ENCODE measurements at places on chromosomes 11 and 22.

DNA sequence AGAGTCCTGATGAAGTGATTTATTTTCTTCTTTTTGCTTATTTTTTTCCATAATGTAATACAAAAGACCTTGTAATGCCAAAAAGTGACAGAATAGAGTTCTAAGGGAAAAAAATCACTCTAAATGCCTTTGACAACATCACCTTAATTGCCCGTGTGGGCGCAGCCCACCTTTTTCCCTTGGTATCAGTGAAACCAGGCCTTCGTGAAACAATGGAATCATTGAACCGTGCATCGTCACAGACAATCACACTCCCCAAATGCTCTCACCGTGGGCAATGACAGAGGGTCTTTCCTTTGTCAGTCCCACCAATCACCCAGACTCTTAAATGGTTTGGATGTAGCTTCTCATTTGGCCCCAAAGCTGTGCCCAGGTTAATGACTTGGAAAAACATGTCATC lies 9.6 kb upstream of the SLC6A5 start:
- no peak for DNase-seq

DNA sequence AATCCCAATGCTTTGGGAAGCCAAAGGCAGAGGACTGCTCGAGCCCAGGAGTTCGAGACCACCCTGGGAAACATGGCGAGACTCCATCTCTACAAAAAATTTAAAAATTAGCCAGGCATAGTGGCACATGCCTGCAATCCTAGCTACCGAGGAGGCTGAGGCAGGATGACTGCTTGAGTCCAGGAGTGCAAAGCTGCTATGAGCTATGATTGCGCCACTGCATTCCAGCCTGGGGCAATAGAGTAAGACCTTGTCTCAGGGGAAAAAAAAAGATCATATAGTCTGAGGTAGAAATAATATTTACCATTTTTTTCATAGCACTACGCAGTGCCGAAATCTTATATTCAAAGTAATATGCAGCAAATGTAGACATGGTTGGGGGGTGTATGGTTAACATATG lies 47.8 kb downstream of the MRTFA start:
- no peak for DNase-seq

GRCh38 chr11:117410861-117411710 lies 83.4 kb downstream of the CEP164 start:
- DNase-seq: no peak

DNA sequence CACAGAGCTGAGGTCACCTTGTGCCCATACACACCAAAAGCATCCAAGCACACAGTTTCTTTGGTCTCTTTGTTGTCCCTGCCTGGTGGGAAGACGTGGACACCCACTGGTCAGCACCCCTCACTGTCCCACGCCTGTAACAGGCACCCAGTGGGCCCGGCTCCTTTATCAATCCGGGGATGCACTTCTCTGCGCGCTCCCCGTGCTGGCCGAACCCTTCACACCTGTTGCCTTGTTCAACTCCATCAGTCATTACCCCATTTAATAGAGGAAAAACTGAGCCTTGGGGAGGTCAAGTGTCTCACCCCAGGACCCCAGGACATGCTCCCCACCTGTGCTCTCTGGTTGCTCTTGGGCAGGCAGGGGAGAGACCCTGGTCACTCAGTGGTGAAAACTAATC lies 49.7 kb upstream of the FGF3 start:
- no peak for DNase-seq

- DNase-seq: no peak
Observed at GRCh38 chr11:47843361-47844055, 4.6 kb downstream of the NUP160 start.

DNA sequence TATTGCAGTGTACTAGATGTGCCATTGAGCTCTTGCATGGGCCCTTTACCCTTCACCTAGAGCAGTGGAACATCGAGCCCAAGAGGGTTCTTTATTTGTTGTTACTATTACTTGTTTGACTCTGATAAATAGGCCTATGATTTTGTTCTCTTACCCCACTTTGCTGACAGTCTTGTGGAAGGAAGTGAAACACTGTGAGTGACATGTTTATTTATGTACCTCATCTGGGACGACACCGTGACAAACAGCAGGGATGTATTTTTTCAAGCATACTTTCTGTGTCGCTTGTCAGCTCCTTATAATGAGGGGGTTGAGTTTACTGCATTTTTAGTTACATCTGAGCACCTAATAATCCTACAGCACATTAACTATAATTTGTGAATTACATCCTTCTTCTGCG lies 1010.3 kb upstream of the TENM4 start:
- no peak for DNase-seq

DNA sequence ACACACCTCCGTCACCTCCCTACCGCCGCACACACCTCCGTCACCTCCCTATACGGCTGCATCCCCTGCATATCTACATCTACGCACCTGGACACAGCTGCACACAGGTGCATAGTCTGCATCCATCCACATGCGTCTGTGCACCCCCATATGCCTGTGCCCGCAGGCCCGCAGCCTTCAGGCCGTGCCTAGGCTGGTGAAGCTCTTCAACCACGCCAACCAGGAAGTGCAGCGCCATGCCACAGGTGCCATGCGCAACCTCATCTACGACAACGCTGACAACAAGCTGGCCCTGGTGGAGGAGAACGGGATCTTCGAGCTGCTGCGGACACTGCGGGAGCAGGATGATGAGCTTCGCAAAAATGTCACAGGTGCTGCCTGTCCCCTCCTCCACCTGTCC lies 4.8 kb downstream of the PKP3 start:
- DNase-seq: no peak

GRCh38 chr11:77039491-77040400 lies 5.5 kb downstream of the B3GNT6 start:
- no peak for DNase-seq

DNA sequence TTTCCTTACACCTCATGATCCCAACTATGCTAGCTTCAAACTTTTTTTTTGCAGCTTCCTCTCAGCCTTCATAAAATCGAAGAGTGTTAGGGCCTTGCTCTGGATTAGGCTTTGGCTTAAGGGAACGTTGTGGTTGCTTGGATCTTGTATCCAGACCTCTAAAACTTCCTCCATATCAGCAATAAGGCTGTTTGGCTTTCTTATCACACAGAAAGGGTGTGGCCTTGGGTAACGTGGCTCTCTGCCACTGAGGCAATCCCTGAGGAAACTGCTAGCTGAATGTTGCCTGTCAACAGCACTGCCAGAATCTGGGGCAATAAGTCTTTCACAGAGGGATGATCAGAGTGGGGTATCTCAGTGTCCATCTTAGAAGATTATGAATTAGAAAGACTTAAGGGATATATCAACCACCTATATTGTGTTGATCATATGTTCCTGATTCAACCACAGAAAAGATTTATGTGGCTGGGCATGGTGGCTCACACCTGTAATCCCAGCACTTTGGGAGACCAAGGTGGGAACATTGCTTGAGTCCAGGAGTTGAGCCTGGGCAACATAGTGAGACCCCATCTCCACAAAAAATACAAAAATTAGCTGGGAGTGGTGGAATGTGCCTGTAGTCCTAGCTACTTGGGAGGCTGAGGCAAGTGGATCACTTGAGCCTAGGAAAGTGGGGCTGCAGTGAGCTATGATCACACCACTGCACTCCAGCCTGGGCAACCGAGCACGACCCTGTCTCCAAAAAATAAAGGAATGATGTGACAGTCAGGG lies 12.5 kb upstream of the CUL5 start:
- DNase-seq: no peak

GRCh38 chr22:46185283-46185682 lies 35.0 kb downstream of the PPARA start:
- no peak for DNase-seq

DNA sequence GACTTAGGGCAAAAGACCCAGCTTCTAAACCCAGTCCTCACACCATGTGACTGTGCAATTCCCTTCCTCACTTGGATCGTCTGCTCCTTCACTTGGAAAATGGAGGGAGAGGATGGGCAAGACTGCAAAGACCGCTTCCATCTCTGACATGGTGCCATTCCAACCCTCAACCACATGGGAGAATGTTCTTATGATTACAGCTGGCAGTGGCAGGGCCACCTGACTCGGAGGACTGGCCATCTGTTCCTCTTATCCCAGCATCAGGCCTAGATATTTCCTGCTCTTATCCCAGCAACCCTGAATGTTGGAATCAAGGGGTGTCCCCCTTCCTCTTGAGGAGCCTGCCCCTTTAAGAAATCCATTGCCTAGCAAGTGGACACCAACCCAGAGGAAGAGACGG lies 15.4 kb downstream of the DSCAML1 start:
- no peak for DNase-seq

GRCh38 chr11:66915046-66915832 lies 42.9 kb downstream of the PC start:
- DNase-seq: peak; percentile 16

GRCh38 chr22:22342697-22343580 lies 98.4 kb downstream of the VPREB1 start:
- no peak for DNase-seq

DNA sequence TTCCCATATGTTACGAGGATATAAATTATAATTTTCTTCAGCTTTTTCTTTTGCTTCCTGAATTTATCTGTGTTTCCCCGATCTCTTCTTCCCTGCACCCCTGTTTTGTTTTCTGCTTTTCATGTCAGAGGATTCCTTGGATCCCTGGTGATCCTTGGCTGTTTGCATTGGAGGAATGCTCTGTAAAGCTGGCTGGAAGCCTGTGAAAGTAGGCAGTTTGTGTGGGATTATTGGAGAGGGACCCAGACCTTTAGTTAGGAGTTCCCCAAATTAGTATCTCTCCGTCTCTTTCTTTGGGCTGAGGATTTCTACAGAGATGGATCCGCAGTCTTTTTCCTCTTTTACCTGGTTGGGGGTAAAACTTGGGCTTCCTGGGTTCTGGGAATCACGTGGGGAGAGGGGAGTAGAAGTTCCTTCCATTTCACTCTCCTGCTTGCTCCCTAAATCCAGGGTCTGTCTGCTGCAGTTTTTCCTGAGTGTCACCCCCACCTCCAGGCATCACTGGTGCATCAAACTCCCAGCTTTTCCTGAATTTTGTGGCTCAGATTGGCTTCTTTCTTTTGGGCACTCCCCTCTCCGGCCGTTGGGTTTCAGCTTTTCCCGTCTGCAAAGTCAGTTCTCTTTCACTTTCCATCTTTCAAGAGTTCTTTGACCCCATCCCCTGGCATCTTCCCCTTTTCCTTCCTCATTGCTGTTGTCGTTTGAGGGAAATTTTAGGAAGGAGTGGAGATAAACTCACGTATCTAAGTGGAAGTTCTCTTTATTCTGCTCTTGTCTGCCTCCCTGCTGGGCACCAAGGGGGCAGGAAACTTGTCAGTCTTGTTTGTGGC lies 79.1 kb upstream of the ALX4 start:
- no peak for DNase-seq

GRCh38 chr22:46114518-46115387 lies 35.6 kb upstream of the PPARA start:
- no peak for DNase-seq

DNA sequence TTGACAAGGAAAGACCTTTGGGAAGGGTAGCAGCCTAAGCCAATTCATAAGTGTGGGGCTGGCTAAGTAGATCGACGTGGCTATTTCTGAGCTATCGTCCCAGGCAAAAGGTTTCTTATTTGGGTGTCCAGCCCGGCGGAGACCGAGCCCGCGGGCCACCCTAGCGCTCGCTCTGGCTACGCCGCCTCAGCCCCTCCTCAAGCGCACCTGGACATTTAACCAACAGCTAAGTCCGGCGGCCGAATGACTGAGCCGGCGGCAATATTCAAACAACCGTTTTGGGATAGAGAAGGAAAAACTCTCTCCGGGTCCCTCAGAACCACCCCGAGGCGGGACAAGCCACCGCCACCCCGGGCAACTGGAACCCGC lies 457 bp downstream of the RNF141 start:
- peak; percentile 47 for DNase-seq

- no peak for DNase-seq
Observed at GRCh38 chr11:30987819-30988218, 381.7 kb downstream of the DCDC1 start.

GRCh38 chr11:6616596-6617250 lies 2.5 kb downstream of the TPP1 start:
- DNase-seq: no peak

DNA sequence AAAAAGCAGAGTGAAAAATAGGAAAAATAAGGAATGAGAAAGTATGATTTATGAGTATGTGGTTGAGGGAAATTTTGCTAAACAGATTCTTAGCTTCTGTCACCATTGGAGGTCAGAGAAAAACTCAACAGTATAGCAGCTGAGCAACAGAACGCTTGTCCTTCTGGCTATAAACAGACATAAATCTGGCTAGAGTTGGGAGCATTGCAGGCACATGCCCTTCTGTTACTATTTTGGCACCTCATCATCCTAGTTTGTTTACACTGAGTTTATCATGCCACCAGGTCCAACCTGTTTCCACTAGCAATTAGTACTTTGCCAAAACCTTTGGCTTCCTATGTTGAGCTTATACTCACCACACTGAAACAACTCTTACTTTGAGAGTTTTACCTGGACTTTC lies 6.9 kb downstream of the UBE4A start:
- DNase-seq: no peak

- no peak for DNase-seq
Observed at GRCh38 chr22:40212121-40212520, 34.4 kb downstream of the TNRC6B start.

GRCh38 chr11:18564149-18564548 lies 24.4 kb downstream of the UEVLD start:
- DNase-seq: no peak

DNA sequence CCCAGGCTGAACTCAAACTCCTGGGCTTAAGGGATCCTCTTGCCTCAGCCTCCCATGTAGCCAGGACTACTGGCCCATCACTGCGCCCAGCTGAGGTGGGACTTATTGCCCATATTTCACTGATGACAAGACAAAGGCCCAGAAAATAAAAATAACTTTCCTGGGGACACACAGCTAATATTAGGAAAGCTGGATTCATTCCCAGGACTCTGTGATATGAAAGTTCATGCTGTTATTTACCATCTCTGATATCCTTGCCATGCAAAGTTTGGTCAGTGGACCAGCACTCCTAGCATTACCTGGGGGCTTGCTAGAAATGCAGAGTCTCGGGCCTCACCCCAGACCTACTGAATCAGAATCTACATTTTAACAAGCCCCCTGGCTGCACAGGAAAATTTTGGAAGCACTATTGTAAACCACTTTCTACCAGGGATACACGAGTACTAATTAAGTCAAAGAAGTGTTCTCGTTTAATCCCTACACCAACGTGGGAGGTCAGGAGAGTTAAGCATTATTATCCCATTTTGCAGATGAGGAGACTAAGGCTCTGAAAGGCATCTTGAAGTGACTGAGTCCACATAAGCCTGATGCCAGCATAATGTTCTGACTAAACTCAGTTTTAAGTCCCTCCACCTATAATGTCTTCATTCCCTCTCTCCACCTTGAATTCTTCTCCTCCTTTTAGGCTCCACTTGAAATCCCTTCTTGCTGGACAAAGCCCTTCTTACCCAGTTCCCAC lies 2.5 kb upstream of the FAM83F start:
- no peak for DNase-seq

GRCh38 chr11:115463606-115464005 lies 40.6 kb downstream of the CADM1 start:
- DNase-seq: no peak
